ENCODE measurements at places on chromosomes 16 and 17. TPM values are rescaled to one million over a fixed set of nuclear protein-coding genes. Genes with fewer than 3 reads are reported as not detected.

The PRR35 gene
- total RNA-seq: 0.14 TPM

The ZNF668 gene
- total RNA-seq: 21.7 TPM

The PRSS36 gene
- not detected for total RNA-seq

The NDUFAF8 gene
- total RNA-seq: 69.6 TPM

The CNEP1R1 gene
- 34.5 TPM for total RNA-seq

The TMEM235 gene
- total RNA-seq: not detected

The CTRB1 gene
- not detected for total RNA-seq

The TMEM204 gene
- total RNA-seq: 9.6 TPM
